ENCODE measurements at places on chromosomes 2 and 18.
A peak's percentile ranks its signal among the peaks of the same experiment; 100 is the strongest.

- no peak for DNase-seq
Observed at GRCh38 chr2:239380831-239381708, 19.8 kb downstream of the HDAC4 start.

GRCh38 chr2:146821836-146822316 lies 1023.0 kb upstream of the ACVR2A start:
- DNase-seq: no peak

- peak; percentile 16 for DNase-seq
Observed at GRCh38 chr18:79525556-79526467, 130.1 kb downstream of the NFATC1 start.

GRCh38 chr18:70036771-70037347 lies 89.2 kb upstream of the CD226 start:
- no peak for DNase-seq

DNA sequence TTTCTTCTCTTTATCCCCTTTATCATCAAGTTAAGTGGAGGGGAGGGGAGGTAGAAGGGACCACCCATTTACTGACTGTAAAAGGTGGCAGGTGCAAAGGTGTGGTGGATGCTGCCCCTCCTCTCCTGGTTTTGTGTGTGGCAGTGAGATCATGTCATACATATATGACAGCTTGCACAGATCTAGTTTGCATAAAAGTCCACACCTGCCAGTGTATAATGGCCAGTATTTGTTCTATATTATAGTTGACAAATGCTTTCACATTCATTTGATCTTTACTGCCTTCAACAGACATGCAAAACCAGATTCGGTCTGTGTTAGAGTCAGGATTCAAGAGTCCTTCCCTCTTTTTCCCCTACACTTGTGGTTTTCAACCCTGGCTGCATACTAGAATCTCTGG lies 55.1 kb downstream of the TGFA start:
- no peak for DNase-seq

GRCh38 chr2:164496421-164496820 lies 124.9 kb downstream of the GRB14 start:
- no peak for DNase-seq

DNA sequence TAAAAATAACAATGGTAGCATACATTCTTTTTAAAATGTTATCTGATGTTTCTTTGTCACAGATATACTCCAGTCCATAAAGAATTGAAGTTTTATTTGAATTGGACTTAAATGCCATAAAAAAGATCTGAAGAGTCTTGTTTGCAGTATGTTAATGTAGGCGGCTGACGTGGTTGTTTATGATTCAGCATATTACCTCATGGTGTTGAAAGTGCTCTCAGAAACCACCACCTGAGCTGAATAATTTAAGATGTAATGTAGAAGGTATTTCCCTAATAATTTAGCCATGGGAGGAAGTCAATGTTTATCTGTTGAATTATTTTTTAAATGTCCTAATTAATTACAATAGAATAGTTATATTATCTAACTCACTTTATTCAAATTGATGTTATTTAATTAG lies 58.6 kb upstream of the CHN1 start:
- DNase-seq: no peak

DNA sequence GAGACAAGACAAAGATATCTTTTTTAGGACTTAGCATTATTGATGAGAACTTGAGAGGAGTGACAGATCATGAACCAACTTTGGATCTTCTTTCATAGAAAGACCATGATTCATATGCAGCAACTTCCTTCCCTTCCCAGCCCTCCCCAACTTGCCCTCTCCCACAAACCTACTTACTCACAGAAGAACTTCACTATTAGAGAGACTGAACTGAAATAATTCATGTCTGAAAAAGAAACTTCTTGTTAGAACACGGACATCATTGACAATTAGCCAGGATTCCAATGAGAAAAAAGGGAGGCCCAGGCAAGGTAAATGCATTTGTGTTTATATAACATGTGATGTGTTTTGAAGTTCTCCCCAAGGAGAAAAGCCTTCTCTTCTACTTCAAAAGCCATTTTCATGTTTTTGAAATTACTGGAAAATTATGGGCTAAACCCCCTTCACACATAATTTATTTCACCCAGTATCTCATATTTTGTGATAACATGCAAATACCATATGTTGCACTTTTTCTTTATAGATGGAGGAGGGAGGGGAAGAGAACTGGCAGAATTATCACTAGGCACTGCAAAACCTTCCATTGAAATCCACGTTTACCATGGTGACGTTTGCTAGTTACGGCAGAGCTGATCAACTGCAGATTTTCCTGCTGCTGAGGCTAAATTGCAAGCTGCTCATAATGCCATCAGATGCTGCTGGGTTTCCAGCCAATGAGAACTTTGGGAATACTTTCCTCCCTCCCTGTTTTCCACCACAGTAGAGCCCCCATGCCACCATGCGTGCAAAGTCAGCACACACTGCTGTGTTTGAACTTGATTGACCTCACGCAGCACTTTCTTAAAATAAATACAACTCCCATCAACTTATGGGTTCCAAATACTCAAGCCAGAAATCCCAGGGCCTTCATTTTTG lies 294.7 kb downstream of the MEIS1 start:
- no peak for DNase-seq

GRCh38 chr2:9991829-9992273 lies 40.4 kb downstream of the GRHL1 start:
- no peak for DNase-seq

- peak; percentile 61 for DNase-seq
Observed at GRCh38 chr2:232761301-232761907, 15.0 kb downstream of the KCNJ13 start.

GRCh38 chr18:79658366-79658765 lies 21.2 kb upstream of the CTDP1 start:
- DNase-seq: no peak

GRCh38 chr18:10240973-10241372 lies 213.5 kb upstream of the APCDD1 start:
- no peak for DNase-seq

- no peak for DNase-seq
Observed at GRCh38 chr18:275486-275885, 7.6 kb upstream of the THOC1 start.

- peak; percentile 31 for DNase-seq
Observed at GRCh38 chr2:42513252-42513918, 19.6 kb upstream of the KCNG3 start.

GRCh38 chr2:69774984-69775982 lies 33.3 kb downstream of the ANXA4 start:
- DNase-seq: no peak

DNA sequence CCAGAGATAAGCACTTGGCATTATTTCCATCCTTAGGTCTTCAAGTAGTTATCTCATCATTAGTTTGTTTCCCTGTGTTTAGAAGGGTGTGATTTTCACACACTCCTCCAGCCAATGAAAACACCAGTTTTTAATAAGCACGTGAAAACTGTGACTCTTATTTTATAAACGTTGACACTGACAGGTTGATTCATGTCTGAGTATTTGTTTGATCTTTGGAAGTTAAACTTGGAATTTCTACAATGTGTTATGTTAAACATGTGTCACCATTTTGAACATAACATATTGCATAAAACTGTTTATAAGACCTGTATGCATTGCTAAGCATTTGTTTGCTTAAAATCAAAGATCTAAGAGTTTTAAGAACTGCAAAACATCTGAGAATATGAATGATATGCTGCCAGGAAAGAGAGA lies 27.6 kb downstream of the SLC40A1 start:
- no peak for DNase-seq

GRCh38 chr2:88601286-88601685 lies 26.0 kb downstream of the EIF2AK3 start:
- DNase-seq: no peak

GRCh38 chr2:203340791-203341487 lies 12.7 kb downstream of the ABI2 start:
- no peak for DNase-seq

GRCh38 chr2:506451-506850 lies 170.8 kb downstream of the TMEM18 start:
- DNase-seq: no peak

- no peak for DNase-seq
Observed at GRCh38 chr2:11270891-11271290, 73.5 kb downstream of the ROCK2 start.

- no peak for DNase-seq
Observed at GRCh38 chr18:33916200-33916599, 308.5 kb downstream of the NOL4 start.

Data from NCI-H1694 treated with DMSO at 0.1 percent for 48 hours (cell line).